ENCODE measurements at places on chromosomes 3 and 15.

- DNase-seq: no peak
These were observed 69.2 kb downstream of the RORA start for GRCh38 chr15:61159901-61160300.

GRCh38 chr15:50042775-50043174, 76.3 kb downstream of the ATP8B4 start:
- no peak for DNase-seq

DNA sequence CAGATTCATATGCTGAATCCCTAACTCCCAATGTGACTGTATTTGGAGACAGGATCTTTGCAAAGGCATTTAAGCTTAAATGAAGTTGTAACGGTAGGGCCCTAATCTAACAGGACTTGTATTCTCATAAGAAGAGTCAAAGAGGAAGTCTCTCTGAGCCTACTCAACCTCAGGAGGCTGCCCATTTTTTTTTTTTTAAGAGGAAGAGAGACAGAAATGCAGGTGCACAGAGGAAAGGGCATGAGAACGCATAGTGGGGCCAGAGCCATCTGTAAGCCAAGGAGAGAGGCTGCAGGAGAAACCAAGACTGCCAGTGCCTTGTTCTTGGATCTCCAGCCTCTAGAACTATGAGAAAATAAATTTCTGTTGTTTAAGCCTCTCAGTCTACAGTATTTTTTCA, 28.4 kb downstream of the ZNF860 start:
- no peak for DNase-seq

GRCh38 chr3:184133840-184134745, 1.1 kb upstream of the EIF2B5 start:
- peak; percentile 68 for DNase-seq

DNA sequence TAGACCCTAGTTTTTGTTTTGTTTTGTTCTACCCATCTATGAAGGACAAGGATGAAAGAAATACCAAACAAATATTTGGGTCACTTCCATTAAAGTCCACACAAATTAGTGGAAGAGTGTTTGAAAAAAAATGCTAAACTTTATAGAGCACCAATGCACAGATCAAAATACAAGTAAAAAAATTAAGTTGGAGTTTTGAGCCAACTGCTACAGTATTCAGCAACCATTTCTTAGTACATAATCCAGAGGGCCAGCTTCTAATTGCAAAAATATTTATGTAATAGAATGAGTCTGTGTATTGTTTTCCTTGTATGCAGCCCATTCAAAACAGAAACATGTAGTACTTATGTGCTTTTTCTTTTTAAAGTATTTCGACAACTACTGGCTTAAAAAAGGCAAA, 121.1 kb downstream of the CBLB start:
- peak; percentile 14 for DNase-seq

GRCh38 chr3:14256046-14256445, 77.4 kb downstream of the LSM3 start:
- no peak for DNase-seq

DNA sequence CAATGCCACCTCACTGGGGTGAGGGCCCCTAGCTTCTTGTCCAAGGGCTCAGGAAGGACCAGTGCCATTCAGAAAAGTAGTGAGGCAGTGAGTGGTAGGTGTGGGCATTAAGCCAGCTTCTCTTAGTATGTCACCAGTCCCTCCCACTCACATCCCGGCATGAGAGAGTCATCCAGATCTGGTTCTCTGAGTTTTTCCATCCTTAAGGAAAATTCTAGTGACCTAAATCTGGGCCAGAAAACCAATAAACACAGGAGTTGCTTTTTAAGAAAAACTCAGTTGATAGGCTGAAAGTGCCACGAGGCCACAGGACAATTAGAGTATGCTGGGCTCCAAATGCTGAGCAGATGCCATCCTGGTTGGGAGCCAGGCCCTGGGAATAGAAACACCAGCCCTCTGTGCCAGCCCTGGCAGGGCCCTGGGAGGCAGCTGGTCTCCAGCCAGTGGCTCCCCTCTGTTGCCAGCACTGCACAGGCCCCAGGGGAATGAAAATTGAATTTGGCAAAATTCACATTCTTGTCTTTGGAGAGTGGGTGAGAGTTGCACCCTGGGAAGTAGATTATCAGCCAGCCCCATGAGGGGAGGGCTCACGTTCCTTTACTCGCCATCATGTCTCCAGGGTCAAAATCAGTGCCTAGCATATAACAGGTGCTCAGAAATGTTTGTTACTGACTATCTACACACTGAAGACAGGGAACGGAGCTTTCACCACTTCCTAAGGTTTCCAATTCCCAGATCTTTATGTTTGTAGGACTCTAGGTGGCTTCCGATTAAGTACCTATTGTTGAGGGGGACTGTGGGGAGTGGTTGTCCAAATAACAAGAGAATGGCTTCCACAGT, 52.8 kb downstream of the FAM43A start:
- DNase-seq: no peak

DNA sequence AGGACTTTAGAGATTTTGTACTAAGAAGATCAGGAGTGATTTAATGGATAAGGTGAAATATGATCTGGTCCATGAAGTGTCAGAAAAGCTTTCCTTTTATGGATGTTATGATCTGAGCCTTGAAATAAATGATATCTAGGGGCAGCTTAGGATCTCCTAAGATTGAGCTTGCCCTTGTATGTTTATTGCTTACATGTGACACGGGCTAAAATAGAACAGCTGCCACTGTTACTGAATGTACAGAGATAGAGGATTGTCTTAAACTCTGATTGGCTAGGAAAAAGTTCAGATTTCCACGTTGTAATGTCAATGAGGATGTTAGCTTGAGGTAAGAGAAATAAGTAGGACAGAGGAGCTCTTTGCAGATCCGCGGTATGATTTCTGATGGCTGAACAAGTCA, 8.8 kb downstream of the FYTTD1 start:
- DNase-seq: no peak

DNA sequence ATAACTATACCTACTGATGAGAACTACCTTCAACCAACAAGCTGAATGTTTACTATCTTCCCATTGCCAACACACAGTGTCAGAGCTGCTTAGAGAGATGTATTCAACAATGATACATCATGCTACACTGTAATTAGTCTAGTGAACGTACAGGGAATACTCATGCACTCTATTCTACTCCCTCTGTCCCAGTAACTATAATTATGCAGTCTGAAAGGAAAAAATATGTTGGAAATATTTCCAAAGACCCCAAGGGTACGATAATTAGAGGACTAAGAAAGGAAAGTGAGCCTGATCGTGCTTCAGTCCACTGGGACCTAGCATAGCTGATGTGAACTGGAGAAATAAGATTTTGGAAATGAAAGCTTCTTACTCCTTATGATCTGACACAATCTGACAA, 36.9 kb upstream of the FSIP1 start:
- DNase-seq: no peak

DNA sequence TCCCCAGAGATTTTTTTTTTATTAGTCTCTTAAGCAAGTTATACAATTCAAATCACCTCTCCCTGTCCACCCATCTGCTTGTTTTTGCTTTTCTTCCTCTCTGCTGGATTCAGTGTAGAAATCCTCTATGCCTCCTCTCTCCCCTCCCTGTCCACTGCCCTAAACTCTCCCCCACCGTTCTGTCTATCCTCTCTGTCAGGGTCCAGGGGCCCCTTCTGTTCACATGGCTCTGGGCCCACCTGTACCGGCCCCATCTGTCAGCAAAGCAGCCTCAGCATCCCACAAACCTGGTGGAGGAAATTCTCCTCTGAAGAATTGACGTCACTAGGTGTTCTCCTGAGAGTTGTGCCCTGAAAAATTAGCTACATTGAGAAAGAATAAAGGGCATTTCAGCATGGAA, 137.6 kb upstream of the CMC1 start:
- no peak for DNase-seq

DNA sequence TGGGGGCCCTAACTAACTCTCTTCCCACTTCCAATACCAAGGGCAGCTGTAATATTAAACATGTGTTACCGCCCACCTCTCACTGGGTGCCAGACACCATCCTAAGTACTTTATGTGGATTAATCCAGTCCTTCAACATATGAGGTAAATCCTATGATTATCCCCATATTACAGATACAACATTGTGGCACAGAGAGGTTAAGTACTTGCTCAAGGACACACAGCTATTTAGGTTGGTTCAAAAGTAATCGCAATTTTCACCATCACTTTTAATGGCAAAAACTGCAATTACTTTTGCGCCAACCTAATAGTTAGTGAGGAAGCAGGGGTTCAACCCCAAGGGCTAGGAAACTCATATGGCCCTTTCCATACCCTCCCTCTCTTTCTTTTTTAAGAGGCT, 100.8 kb downstream of the SEMA5B start:
- no peak for DNase-seq

DNA sequence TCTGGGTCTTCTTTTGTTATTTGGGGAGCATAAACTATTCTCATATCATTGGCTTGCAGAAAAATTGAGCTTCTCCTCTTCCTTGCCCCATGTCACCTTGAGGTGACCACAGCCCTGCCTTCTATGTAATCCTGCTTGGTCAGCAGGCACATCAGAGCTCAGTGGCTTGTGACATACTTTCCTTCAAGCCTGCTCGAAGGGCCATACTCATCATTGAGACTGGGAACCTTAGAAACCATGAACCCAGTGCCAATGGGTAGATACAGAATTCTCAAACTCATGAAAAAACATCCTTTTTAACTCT, 3.7 kb upstream of the CCR2 start:
- DNase-seq: no peak

- DNase-seq: no peak
These were observed 23.6 kb downstream of the NR2F2 start for GRCh38 chr15:96353930-96354730.

GRCh38 chr3:65660000-65660598, 378.6 kb downstream of the MAGI1 start:
- no peak for DNase-seq

DNA sequence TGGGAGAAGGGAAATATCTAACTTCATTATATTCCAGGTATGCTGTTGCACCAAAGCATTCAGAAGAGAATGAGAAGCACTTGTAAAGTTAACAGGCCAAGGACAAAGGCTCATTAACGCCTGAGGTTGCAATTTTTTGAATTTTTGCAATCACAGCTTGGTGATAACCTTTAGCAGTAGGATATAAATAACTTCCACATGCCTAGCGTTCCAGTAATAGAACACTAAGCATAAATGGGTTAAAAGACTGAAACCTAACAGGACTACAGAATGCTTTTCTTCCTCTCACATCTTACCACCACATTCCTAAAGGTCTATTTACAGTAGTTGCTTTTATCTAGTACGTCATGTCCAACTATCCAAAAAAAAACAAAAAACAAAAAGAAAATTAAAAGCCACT, 57.4 kb upstream of the IMPG2 start:
- no peak for DNase-seq

- no peak for DNase-seq
These were observed 504.1 kb downstream of the NLGN1 start for GRCh38 chr3:173901649-173902048.

- DNase-seq: no peak
These were observed 7.3 kb downstream of the ARL6IP5 start for GRCh38 chr3:69092030-69092516.

GRCh38 chr15:69443032-69443611, 9.5 kb upstream of the RPLP1 start:
- DNase-seq: no peak

DNA sequence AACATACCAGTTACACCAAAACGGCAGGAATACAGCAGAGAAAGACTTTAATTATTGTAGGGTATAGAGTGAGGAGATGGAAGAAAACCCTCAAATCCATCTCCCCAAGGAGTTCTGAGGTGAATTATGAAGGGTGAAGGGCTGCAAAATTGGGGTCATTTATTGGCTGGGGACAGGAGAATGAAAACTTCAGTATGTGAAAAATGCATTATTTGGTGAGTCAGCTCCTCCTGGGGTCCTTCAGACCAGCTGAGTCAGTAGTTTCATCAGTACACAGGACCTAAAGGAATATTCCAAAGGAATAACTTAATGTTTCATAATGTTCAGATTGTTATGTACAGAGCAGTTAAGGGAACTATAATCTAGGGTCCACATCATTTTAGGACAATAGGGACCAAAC, 566.0 kb downstream of the GBE1 start:
- no peak for DNase-seq

DNA sequence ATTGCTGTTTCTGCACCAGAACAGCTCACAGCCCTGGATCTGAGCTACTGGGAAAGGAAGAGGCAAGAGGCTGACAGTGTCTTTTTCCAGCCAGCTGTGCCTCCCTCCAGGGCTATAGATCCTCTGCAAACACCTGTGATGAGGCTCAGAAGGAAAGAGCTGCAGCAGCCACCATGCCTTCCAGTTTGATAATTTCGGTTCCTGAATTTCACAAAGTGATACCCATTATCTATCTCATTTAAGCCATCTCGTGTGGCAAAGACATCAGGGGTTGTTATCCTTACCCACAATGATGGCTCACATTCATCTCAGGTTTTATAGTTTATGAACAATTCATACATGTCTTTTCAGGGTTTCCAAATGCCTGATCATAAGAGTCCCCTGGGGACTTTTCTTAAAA, 1.8 kb upstream of the LARP6 start:
- DNase-seq: no peak

DNA sequence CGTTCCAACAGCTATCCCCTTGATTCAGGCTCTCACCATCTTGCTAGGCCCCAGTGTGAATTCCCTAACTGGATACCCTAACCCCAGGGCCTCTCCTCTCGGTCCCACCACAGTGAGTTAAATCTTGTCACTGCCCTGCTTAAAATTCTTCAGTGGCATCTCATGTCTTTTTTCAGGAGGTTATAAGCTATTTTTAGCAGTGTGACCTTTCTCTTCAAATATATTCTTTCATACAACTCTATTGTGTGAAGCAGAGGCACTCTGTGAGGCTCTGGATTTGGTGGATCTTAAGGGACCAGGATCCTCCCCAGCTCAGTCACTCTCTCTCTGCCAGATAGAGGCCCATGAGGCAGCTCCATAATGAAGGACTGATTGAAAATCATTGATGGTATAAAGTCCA, 760.4 kb downstream of the NTRK3 start:
- no peak for DNase-seq

GRCh38 chr3:46998852-46999515, 19.5 kb downstream of the NBEAL2 start:
- DNase-seq: no peak

DNA sequence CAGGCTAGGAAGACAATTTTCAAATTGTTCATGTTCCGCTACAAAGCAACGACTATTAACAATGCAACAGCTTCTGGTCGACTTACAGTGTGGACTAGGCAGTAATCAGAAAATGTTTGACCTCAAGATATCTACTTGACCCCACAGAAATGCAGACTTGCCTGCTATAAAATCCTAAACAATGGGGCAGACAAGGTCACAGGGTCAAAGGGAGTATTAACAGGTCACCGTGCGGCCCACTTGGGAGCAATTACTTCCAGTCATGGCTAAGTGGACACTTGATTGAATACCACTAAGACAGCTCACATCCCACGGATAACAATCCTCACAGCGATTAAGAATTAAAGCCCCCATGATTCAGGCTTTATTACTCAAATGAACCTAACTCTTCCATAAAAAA, 58.9 kb downstream of the FOXP1 start:
- no peak for DNase-seq

DNA sequence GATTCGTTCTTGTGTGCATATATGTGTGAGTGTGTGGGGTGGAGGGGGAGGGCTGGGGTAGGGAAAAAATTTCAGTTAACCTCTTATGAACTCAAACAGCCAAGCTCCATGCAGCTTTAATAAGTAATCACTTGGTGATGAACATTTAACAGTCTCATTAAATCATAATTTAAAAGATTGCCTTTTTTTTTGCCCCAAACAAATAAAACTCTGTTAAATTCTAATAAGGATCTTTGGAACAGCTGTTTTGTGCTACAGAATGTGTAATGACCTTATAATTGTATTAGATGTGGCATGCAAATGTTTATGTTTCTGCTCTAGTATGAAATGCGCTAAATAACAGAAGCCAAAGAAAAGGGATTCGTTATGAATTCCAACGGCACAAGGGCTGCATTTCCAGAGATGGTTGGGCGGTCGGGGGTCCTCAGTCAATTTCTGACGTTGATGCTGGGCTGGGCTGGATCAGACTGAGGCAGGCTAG, 80.0 kb upstream of the RORA start:
- no peak for DNase-seq
